ENCODE measurements at places on chromosomes 1 and 21. TPM values are rescaled to one million over a fixed set of nuclear protein-coding genes. Genes with fewer than 3 reads are reported as not detected.
A peak's percentile ranks its signal among the peaks of the same experiment; 100 is the strongest.

PKNOX1 gene
- 17.5 TPM for total RNA-seq

VHLL gene
- total RNA-seq: not detected

CD244 gene
- 4.5 TPM for total RNA-seq

DENND2C gene
- 3.8 TPM for total RNA-seq

- no peak for DNase-seq
Observed at GRCh38 chr1:31987135-31987619, 26.5 kb upstream of the KHDRBS1 start.

DNA sequence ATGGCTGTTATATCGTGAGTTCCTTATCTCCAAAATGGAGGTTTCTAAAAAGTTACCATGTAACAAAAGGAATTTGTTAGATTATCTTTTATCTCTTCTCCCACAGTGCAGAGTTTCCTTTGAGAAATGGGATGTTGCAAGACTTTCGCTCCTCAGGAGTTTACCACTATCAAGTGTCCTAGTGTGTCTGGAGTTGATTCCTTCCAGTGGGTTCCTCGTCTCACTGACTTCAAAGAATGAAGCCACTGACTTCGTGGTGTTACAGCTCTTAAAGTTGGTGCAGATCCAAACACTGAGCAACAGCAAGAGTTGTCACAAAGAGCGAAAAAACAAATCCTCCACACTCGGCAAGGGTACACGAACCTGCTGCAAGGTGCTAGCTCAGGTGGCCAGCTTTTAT, 37.0 kb downstream of the SPAG17 start:
- no peak for DNase-seq

DNA sequence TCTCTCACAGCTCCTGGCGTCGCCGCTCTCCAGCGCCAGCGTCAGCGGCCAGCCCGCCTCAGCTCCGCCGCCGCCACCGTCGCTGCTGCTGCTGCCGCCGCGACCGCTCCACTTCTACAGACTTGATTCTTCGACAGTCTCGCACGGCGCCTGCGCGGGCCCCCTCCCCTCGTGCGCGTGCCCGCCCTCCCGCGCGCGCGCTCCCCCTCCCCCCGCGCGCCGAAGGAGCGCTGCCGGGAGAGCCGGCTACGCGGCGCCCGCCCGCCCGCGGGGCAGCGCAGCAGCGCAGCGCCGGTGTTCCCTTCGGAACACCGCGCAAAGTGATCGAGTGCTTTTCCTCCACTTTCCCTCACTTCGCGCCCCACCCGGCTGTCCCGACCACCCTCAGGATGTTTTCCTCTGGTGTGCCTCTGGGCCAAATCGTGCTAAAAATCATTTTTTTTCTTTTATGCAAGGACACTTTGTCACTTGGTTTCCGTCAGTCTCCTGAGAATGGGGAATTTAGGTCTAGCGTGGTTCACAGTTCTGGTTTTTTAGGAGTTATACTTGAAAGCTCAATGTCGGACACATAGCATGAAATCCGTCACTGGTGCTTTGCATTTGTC, at the start of gene IRF2BP2:
TSS of gene IRF2BP2 (minus strand) at position 118 of the 605 bp plus-strand sequence. CDS start 684 bp downstream, outside the sequence.
- peak; percentile 90 for DNase-seq
